ENCODE measurements at places on chromosomes 11 and 22.

DNA sequence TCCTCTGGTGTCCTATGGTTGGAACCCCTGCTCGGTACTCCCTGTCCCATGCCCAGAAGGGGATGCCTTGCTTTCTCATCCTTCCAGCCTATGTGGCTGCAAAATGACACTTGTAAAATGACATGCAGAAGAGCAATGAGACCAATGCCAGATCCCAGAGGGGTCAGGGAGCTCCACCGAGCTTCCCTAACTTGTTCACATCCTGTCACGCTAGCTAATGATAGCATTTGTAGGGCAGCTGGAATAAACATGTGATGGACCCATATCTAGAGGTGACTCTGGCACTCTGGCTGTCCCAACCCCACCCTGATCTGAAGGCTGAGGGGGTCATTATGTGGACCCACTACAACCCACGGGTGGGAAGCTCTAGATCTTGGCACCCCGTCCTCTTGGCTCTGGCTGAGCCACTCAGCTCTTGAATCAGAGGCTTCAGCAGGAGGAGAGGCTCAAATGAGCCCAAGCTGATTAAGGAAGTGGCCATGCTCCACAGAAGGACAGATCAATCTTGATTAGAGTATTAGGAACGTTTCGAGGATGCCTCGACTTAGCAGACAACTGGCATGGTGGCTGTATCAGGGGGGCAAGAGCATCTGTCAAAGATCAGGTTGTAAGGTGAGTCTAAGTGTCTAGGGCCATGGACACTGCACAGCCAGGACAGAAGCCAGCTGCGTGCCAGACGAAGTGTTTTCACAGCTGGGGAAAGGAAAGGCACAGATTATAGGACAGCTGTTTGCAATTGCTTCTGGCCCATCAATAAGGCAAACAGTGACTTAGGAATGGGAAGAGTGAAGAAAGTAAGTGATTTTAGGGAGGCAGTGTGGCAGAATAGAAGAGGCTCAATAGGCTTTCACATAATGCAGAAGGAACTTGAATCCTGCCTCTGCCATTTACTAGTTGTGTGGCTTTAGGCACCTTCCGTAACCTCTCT, 182.8 kb downstream of the KIRREL3 start:
- no peak for DNase-seq

GRCh38 chr22:22698263-22698750, 53.9 kb downstream of the GGTLC2 start:
- DNase-seq = no peak

DNA sequence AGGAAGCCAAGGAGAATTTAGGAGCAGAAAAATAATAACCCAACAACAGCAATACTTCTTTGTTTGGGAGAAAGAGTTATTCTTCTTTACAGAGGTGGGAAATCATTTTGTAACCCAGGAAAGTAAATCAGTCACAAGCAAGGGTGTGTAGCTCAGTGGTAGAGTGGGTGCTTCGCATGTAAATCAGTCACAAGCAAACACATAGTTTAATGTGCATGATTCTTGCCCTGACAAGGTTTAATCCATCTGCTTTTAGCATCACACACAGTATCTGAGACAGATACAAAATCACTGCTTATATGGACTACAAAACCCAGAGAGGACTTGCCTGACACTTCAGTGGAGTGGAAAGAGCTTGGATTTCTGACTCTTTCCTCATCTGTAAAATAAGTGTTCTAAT, 82.0 kb downstream of the RELT start:
- no peak for DNase-seq

- no peak for DNase-seq
These were observed 79.0 kb downstream of the TTC28 start for GRCh38 chr22:28600546-28601143.

- DNase-seq = no peak
These were observed 47.7 kb downstream of the SLC22A9 start for GRCh38 chr11:63417174-63417852.

- DNase-seq = no peak
These were observed 35.5 kb upstream of the VWA5A start for GRCh38 chr11:124079631-124080326.

GRCh38 chr11:65776196-65776595, 4.6 kb downstream of the AP5B1 start:
- DNase-seq = no peak

GRCh38 chr11:133663135-133663985, 131.1 kb upstream of the OPCML start:
- no peak for DNase-seq

GRCh38 chr11:63906585-63906984, 10.4 kb downstream of the RCOR2 start:
- peak; percentile 34 for DNase-seq

DNA sequence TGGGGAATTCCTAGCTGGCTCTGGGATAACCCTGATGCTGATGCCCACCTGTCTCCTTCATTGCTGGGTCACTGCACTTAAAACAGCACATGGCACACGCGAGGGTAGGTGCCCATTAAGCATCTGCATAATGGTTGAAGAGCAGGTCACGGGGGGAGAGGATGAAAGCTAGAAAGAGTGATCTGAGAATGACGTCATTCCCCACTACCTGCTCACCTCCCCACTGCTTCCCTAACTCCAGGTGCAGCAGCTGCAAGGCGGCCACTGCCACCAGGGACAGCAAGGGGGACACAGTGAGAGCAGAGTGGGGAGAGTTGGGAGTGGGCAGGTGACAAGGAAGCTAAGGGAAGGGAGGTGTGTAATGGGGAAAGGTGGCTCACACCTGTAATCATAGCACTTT, 27.0 kb downstream of the ADA2 start:
- no peak for DNase-seq

GRCh38 chr11:35190804-35191348, 51.9 kb downstream of the CD44 start:
- DNase-seq = no peak

- DNase-seq = no peak
These were observed 941.0 kb upstream of the CHORDC1 start for GRCh38 chr11:91163619-91164451.

GRCh38 chr22:45959719-45960476, 17.1 kb downstream of the WNT7B start:
- DNase-seq = no peak

- DNase-seq = peak; percentile 34
These were observed 12.9 kb upstream of the CDKN1C start for GRCh38 chr11:2898366-2899079.

- DNase-seq = no peak
These were observed 833.8 kb downstream of the DLG2 start for GRCh38 chr11:84793318-84793717.

DNA sequence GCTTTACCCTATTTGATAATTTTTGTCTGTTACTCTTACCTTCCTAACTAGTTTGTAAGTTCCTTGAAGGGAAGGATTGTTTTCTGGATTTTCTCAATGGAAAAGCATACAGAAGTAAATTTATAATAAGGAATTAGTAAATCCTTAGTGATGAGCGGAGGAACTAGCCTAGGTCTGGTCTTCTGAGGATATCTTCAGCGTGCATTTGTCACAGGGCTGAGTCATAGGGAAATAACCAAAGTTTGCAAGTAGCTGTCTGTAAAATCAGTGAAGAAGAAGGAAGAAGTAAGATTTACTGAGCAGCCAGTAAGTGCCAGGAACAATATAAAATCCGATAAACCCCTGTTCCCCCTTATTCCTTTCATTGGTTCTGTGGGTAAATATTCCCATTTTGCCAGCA, 162.7 kb upstream of the SORL1-AS1 start:
- no peak for DNase-seq

DNA sequence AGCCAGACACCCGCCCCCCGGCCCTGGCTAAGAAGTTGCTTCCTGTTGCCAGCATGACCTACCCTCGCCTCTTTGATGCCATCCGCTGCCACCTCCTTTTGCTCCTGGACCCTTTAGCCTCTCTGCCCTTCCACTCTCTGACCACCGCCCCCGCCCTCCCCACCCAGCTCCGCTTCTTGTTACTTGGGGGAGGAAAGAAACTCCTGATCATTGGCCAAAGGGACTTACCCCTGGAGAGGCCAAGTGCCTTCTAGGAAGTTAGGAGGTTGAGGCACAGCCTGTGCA, at the start of gene PRR33:
PRR33 (minus strand) TSS at position 65 of the 285 bp plus-strand sequence. CDS start 1,311 bp downstream, outside the sequence.
- no peak for DNase-seq

DNA sequence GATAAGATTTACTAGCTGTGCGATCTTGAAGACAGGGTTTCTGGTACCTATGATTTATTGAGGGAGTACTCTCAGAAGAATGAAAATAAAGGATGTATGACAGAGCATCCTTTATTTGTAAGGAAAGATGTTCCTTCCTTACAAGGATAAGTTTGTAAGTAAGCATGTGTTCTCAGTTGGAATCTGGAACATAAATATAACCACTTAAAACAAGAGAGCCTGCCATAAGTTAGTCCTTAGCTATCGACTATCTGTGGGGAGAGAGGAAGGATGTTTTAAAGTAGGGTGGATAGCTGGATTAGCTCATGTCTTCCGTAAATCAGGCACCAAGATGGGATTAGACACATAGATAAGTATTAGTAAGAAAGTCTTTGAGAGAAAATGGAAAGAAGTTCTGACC, 192.6 kb upstream of the CARD18 start:
- DNase-seq = no peak

DNA sequence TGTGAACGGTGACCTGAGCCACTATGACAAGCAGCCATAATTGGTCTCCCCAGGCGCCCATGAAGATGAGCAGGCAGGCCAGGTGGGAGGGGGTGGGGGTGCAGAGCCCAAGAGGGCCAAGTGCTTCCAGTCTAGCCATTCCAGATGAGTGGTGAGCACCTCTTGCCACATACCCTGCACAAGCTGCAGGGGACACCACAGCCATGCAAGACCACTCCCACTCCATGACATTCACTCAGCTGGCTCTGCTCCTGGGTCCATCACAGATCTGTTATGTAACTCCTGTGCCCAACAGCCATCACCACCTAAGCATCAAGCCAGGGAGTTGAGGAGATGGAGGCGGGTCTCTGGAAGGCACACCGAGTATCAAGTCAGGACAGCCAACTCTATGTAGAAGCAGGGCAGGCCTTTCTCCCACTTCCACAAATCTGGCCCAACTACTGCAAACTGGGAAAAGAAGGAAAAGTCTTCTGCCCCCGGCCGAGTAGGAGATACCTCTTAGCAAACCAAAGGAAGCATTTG, 8.4 kb downstream of the TMEM184B start:
- DNase-seq = no peak

DNA sequence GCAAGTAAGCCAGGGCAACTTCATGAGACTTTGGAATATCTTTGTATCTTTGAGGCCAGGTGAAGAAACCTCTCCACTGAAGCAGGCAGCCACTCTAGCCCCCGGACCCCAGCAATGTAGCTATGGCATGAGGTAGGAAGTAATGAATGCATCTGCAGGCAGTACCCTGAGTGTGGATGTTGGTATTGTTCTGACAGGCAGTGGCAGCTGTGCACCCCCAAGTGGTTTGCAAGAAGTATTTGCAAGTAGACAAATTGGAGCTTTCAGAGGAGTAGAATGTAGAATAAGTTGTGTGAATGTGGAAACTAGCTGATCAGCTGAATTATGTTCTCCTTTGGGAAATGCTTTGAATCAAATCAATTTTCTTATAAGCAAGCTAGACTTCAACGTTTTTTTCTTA, 194.4 kb upstream of the PGR start:
- DNase-seq = no peak

GRCh38 chr22:26860301-26860700, 202.9 kb downstream of the MIAT start:
- DNase-seq = no peak

DNA sequence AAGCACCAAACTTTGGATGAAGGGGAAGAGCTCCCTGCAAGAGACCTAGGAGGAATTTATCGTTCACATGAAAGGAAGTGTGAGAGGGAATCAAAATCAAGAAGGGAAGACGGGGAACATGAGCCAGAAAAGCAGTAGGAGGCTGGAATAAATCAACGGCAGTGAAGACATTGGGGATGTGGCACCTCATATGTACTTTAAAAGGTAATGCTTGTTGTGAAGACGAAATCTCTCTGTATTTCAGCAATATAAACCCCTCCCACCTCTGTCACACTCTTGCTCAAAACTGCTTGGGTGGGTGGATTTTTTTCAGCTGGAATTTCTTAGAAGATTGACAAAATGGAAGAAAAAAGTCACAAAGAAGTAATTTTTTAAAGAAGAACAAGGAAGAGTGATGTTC, 243.5 kb downstream of the BUD13 start:
- no peak for DNase-seq

DNA sequence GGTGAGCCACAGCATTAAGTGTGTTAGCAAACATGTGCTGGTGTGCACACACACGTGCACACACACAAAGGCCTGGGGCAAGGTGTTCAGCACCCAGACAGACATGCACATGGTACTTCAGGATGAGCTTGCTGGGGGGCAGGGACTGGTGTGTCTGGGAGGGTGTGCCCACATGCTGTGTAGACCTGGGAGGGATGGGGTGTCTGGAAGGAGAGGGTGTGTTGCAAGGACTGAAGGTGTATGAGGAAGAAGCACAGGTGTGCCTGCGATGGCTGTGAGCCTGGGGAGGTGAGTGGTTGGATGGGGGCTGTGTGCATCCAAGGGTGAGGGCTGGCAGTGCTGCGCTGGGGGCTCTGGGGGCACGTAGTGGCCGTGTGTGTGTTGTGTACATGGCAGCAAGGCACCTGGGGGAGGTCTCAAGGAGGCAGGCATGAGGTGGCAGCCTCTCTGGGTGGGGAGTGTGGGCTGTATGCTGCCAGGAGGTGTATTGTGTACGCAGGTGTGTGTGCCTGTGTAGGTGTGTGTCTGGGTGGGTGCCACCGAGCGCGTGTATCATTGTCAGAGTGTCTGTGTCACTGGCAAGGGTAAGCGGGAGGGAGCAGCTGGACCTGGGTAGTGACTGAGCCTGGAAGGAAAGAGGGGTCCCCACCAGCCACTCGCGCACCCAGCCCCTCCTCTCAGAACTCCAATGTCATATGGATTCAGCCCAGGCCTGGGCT, 2.2 kb downstream of the NRXN2 start:
- DNase-seq = no peak

DNA sequence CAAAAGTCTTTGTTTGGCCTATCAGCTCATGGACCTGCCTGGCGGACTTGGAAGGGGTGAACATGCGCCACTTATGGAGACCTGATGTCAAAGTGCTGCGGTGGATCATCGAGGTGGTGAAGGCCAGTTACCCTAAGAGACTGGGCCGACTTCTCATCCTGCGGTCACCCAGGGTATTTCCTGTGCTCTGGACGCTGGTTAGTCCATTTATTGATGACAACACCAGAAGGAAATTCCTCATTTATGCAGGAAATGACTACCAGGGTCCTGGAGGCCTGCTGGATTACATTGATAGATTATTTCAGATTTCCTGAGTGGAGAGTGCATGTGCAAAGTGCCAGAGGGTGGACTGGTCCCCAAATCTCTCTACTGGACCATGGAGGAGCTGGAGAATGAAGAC, 17.9 kb downstream of the ALKBH3 start:
- DNase-seq = no peak

DNA sequence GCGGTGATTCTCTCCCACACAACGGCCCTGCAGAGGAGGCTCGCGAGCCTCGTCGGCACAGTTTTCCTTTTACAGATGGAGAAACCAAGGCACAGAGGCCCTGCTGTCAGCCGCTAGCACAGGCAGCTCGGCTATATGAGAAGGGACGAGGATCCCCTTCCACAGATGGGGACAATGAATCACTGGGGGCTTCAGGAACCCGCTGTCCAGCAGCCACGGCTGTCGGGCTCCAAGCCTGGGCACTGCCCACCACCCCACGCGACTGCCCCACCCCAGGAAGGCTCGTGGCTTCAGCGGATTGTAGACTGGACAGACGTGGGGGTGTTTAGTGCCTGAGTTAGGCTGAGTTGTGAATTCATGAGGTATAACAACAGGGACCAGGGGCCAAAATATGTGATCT, 17.2 kb upstream of the FGF3 start:
- no peak for DNase-seq
